ENCODE measurements at places on chromosomes 12 and 14.

DNA sequence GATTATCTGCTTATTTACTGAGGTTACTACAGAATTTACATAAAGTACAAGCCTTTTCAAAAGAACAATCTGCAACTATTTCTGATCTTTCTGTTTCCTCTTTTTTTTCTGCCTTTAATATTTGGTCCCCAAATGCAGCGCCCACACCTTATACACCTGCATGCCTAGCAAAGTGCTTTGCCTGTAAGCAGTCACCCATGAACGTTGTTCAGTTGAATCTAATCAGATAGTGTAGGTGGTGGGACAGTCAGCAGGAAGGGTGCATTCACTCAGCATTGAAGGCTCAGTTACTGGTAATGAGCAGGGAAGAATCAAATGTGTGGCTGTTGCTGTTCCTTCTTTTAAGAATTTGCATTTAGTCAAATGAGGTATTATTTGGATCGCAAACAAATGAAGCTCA, 108.4 kb downstream of the GPR135 start:
- DNase-seq, result no peak

DNA sequence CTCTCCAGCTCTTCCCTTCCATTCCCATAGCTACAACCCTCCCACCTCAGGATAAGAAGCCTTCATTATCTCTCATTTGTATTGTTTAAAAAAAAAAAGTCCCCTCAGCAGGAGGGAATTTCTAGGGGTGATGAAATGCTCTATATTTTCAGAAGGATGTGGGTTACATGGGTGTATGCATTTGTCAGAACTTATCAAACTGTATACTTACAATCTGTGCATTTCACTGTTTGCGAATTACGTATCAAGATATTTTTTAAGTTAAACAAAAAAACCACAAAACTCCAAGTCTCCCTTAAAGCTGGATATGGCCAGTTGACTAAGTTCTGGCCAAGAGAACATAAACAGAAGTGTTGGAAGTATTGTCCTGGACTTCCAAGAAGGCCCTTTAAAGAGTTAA, 2.0 kb upstream of the FKBP11 start:
- DNase-seq, result no peak

DNA sequence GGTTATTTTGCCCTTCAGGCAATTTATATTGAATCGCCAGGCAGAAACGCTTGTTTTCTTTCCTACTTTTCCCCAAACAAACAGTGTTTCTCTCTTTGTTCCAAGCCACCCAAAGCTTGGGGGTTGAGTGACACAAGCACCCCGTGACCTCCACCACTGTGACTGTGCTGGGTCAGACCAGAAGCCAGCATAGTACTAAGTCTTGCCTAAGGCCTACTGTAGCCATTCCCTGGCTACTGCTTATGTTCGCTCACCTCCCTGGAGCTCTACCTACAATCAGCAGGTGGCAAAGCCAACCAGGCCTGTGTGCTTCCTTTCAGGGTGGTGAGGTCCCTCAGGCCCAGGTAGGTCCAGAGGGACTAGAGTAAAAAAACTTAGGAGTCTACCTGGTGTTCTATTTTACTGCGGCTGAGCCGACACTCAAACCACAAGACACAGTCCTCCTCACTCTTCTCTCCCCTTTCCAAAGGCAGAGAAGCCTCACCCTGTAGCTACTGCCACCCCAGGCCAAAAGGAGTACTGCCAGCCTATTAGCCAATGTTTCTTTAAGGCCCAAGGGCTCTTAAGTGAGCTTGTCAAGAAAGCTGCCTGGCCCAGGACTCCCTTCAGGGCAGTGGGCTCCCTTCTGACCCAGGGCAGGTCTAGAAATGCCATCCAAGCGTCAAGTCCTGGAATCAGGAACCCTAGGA, 411.8 kb upstream of the MIS18BP1 start:
- peak; percentile 75 for DNase-seq

DNA sequence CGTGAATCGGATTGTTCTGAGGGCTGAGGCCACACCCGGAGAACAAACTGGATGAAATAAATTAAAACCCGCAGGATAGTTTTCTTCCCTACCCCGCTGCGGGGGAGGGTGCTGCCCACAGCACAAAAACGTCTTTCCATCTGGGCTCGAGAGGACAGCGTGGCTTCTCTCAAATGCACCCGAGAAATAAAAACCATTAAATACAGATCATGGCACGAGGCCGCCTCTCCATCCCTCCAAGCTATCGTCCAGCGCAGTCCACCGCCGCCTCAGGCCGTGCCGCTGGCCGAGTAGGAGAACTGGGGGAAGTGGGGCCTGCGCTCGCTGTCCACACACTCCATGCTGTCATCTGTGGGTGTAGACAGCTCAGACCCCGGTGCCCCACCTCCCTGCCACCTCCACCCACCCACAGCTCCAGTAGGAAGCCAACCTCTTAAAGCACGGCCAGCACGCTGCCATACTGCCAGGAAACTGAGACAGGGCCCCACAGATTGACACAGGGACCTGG, 17.2 kb downstream of the SIVA1 start:
- DNase-seq, result no peak

DNA sequence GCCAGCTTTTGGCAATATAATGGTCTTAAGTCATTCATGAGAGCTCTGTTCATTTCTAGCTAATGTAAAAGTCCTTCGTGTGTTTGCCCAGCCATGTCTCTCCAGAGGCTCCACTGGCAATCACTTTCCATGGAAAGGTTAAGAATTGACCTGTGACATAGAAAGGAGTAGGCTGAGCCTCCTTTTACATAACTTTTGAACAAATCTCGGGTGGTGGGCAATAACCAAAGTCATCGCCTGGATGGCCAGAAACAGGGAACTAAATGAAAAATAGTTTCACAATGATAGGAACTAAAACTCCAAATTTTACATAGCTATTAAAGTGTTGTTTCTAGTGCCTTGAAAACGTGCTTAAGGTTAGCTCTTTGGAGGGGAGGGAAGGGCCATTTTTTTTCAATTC, 6.5 kb downstream of the BHLHE41 start:
- no peak for DNase-seq
